ENCODE measurements at places on chromosomes 11 and 22.
A peak's percentile ranks its signal among the peaks of the same experiment; 100 is the strongest.

DNA sequence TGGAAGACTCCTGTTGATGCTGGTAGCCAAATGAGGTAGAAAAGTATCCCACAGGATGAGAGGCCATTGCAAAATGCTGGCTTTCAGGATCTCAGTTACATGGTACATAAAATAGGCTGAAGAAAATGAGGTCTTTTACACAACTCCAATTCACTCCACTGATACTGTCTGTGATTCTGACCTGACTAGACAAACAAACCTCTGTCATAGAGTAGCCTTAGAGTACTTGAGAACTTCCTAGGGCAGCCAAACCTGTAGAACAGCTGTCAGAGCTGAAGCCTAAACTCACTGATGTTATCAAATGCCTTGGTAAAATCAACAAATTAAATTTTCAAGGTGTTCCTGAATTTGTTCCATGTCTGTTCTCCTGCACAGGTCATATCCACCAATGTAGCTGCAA lies 26.2 kb upstream of the POGLUT3 start:
- H3K4me1 ChIP-seq: no peaks in the 10 kb centered on the region
- H3K36me3 ChIP-seq: no peaks in the 10 kb centered on the region
- H3K27ac ChIP-seq: no peak overlapping the region
- no peak overlapping the region for H3K4me3 ChIP-seq
- DNase-seq: peak; percentile 25

DNA sequence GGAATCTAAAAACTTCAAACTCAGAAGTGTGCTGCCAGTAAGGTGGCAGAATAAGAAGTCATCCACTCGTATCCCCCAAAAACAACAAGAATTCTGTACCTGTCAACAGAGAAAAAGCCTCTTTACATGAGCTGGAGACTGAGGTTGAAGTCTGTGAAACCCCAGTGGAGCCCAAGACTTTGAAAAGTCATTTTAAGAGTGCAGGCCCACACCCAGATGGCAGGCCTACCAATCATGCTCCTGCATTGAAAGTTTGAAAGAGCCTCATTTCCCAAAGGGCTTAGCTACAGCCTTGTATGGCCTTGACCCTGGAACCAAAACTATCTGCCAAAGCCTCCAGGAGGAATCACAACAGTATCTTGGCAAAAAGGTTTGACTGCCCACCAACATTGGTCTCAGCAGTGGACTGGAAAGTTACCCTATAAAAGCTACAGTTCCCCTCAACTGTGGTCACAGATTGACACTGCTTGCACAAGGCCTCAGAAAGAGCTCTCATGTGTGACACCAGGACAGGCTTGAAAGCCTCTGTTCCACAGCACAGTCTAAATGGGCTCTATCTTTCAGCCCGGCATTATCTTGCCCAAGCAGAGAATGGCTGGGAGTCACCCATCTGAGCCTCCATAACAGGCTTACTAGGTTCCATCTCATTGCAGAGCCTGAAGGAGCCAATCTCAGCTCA lies 47.7 kb downstream of the SLC22A9 start:
- no peak for DNase-seq
- H3K27ac ChIP-seq: no peak overlapping the region
- no peaks in the 10 kb centered on the region for H3K36me3 ChIP-seq
- no peaks in the 10 kb centered on the region for H3K27me3 ChIP-seq

DNA sequence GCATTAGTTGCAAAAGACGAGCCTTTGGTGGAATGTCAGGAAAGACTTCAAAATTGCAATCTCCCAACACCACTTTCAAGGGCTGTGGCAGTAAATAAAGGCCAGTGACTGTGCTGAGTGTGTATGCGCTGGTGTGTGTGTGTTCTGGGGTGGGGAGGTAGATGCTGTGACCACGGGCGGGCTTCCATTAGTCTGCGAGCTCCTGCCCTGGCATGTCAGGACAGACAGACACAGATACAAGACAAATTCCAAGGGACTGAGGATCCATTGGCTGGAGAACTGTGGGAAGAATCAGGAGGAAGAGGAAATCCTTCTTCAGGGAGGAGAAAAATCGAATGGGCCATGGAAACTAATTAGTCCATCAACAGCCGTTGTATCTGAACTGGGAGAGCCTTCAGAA lies 83.6 kb downstream of the FEZ1 start:
- H3K4me3 ChIP-seq: no peak overlapping the region
- no peak for DNase-seq
- H3K36me3 ChIP-seq: no peaks in the 10 kb centered on the region
- H3K27ac ChIP-seq: no peak overlapping the region
- H3K27me3 ChIP-seq: no peaks in the 10 kb centered on the region

DNA sequence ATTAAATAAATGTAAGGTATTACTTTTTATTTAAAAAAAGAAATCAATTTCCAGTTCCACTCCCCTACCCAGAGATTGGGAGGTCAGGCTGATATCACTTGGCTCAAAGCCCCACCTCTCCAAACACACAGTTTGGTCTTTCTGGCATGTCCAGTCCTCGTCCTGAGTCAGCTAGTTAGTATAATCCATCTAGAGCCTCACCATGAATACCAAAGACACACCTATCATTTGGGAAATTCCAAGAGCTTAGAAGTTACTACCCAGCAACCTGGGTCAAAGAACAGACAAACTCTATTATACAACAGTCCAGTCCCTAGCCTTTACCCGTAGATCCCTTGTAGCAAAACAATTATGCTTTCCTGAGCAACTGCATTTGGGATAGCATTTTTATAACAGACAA lies 9.4 kb downstream of the TREH start:
- peaks cover 9% of the 10 kb centered on the region for H3K27me3 ChIP-seq
- H3K4me3 ChIP-seq: no peak overlapping the region
- no peaks in the 10 kb centered on the region for H3K36me3 ChIP-seq
- no peak overlapping the region for H3K27ac ChIP-seq

- H3K27ac ChIP-seq: no peak overlapping the region
- no peaks in the 10 kb centered on the region for H3K27me3 ChIP-seq
- H3K4me3 ChIP-seq: no peak overlapping the region
- no peak for DNase-seq
- no peaks in the 10 kb centered on the region for H3K4me1 ChIP-seq
- no peaks in the 10 kb centered on the region for H3K36me3 ChIP-seq
These were observed 181.7 kb upstream of the TBCEL start for GRCh38 chr11:120842195-120842594.

DNA sequence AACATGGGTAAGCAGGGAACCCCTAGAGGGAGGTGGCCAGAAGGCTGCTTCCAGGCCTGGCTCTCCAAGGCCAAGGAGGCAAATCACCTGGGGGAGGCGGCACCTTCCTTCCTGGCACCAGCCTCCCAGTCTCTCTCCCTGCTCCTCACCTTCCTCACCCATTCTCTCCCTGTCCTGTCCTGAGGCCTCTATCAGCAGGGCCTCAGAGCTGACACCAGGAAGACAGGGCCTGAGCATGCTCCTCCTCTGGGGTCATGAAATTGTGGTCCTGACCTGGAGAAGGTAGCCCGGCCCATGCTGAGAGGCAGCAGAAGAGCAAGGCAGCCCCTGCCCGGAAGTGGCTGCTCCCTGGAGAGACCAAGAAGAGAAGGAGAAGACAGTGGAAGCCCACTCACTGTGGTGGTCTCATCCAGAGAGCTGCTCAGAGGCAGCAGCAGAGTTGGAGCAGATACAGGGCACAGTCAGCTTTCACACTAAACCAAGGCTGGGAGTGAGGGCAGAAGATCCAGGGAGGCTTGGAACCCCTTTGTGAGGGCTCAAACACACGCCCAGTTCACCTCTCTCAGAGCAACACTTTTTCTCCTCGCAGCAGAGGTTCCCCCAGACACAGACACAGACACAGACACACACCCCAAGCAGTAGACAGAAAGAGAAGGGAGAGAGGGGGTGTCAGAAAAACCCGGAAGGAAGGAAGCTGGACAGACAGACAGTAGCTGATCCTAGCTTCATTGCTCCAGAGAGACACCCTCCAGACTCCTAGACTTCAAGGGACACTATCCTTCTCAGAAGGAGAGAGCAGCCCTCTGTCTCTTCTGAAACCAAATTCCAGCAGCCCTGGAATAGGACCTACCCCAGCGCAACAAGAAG lies 1.8 kb downstream of the BCL9L start:
- no peaks in the 10 kb centered on the region for H3K36me3 ChIP-seq
- DNase-seq: no peak
- H3K4me1 ChIP-seq: peaks cover 64% of the 10 kb centered on the region
- H3K4me3 ChIP-seq: peak overlapping the region; percentile 96
- H3K27me3 ChIP-seq: no peaks in the 10 kb centered on the region
